Epithelial cell of proximal tubule (primary cell): ENCODE measurements at places on chromosomes 2 and 18. TPM values are rescaled to one million over a fixed set of nuclear protein-coding genes. Genes with fewer than 3 reads are reported as not detected.

DNA sequence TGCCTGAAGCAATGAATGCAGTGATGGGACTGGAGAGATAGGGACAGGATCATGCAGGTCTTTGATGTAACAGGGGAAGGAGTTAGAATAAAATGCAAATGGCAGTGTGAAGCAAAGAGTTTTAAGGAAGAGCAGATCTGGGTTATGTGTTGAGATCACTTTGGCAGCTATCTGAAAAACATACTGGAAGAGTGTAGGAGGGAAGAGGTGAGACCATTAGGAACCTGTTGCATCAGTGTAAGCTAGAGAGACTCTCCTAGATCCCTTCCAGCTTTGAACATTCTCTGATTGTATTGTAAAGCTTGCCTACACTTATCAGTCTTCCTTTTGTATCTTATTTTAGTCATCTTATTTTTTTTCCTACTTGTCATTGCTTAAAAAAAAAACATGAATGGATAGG, 10.5 kb downstream of the ACVR2A start:
- DNase-seq = no peak

Gene PDE11A
- total RNA-seq = 0.87 and 1.2 TPM in 2 replicates

Gene ADD2
- 21.3 and 23.0 TPM in 2 replicates for total RNA-seq

DNA sequence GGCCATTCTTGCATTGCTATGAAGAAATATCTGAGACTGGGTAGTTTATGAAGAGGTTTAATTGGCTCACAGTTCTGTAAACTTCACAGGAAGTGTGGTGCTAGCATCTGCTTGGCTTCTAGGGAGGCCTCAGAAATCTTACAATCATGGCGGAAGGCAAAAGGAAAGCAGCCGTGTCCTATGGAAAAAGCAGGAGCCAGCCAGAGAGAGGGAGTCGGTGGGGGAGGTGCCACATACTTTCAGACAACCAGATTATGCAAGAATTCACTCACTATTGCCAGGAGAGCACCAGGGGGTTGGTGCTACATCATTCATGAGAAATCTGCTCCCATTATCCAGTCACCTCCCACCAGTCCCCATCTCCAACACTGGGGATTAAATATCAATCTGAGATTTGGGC, 64.1 kb downstream of the CPS1 start:
- DNase-seq = no peak

Gene IL1R2
- 5.4 and 12.6 TPM in 2 replicates for total RNA-seq

- no peak for DNase-seq
These were observed 18.7 kb upstream of the LYPD6B start for GRCh38 chr2:149019768-149020167.

Gene FOXI3
- total RNA-seq = 0.17 TPM in 1 of 2 replicates, not detected in the other

DNA sequence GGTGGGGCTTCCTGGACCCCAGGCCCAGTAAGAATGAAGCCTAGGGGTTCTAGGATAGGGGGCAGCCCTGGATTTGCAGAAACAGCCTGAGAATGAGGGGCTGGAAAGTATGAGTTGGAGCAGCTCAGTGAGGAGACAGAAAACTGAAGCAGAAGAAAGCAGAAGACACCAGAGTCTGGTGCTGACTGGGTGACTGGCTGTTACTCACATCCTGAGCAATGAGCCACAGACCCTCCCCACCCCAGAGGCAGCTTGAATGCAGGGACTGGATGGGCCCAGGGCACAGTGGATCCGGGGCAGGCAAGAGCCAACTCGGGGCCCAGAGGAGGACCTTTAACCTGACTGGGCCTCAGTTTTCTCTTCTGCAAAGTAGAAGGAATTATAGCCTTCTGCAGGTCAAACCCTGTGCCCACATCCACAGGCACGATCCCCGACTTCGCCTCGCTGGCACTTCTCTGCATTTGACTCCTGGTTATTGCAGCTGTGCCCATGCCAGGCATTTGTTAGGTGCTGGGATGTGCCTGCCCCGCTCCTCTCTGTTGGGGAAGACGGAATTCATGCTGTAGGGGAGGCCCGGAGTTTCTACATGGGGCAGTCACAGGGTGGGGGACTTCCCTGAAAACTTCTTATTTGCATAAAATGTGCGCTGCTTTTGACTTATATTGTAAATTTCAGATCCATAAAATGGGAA, 8.5 kb downstream of the STEAP3 start:
- DNase-seq = no peak

DNA sequence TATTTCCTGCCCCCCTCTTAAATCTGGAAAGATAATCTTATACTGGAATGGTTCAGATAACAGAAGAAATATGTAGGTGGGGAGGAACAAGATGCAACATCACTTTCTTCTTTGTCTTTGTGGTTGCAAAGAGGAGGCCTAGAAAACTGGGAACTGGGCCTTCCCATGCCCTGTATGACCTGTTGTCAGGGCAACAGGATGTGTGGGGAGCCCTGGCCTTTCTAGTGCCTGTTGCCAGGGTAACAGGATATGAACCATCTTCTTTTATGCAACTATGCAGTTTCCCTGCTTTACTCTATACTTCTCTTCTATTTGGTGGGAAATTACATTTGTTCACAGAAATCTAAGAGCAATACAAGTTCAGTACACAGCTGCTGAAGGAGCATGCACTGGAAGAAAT, 79.8 kb upstream of the PDE1A start:
- no peak for DNase-seq

GRCh38 chr2:43019536-43020183, 206.7 kb downstream of the ZFP36L2 start:
- no peak for DNase-seq

Gene VAMP5
- total RNA-seq = 25.0 and 28.9 TPM in 2 replicates

DNA sequence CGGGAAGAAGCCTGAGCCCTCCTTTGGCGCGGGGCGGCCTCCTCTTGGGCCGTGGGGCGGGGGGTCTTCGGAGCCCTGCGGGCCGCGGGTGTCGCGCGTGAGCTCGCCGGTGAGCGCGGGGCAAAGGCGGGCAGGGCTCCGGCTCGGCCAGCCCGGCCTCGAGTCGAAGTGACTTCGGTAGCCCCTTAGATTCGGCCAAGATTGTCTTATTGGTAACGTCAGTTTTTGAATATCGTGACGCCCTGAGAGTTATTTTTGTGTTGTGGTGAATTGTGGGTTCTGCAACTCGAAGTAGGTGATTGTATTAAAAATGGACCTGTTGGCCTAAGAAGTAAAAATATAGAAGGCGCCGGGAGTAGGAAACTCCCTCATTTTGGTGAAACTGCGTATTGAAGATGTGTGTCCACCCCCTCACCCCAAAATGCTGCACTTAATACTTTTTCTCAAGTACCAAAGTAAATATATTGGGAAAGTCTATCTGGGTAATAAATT, 669 bp downstream of the MARCHF7 start:
- DNase-seq = no peak

Gene ATP6V1B1
- 0.81 TPM in 1 of 2 replicates, not detected in the other for total RNA-seq

GRCh38 chr2:61149074-61149473, 12.9 kb upstream of the C2orf74 start:
- DNase-seq = no peak

DNA sequence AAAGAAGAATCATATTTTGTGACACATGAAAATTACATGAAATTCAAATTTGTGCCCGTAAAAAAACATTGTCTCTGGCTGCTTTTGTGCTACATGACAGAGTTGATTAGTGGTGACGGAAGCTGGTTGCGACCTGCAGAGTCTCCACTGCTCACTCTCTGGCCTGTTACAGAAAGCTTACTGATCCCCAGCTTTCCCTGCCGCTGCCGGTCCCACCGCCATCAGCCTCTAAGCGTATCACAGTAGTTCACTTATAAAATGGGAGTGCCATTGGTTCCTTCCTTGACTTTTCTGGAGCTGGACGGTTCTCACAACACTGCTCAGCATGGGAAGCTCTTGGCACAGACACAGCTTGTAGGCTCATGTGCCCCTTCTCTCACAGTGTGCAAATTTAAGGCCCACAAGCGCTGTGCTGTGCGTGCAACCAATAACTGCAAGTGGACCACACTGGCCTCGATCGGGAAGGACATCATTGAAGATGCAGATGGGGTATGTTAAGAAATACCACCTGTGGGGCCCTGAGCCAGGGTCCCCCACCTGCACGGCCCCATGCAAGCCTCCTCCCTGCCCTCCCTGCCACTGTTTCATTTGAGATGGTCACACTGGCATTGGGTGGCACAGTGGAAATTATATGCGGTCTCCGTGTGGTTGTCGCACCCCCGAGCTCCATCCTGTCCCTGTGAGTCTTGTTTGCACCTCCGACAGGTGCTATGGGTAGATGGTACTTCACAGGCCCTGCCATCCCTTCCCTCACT, 81.3 kb downstream of the DGKD start:
- DNase-seq = no peak

GRCh38 chr2:233999182-233999581, 51.3 kb upstream of the SPP2 start:
- no peak for DNase-seq

Gene ERFE
- total RNA-seq = 9.8 and 86.8 TPM in 2 replicates

Gene EPB41L3
- 51.1 and 79.6 TPM in 2 replicates for total RNA-seq

- DNase-seq = no peak
These were observed 43.6 kb downstream of the MAP3K20 start for GRCh38 chr2:173119069-173119807.

- DNase-seq = no peak
These were observed 197.5 kb upstream of the SKOR2 start for GRCh38 chr18:47448956-47449355.

- no peak for DNase-seq
These were observed 101.0 kb downstream of the VIT start for GRCh38 chr2:36797324-36798070.

DNA sequence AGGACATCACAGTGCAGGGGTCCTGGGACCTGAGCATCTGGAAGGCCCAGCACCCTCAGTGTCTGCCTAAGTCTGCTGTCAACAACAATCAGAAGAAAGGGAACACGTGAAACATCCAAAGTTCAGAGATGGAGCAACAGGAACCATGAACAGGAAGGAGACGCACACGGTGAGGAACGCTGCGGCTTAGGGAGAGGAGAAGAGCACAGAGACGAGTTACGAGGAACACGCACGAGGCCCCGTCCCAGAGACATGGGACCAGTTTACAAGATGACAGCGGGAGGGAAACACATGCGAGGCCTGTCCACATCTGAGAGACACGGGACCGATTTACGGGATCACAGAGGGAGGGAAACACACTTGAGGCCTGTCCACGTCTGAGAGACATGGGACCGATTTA, 2.9 kb upstream of the KCNG2 start:
- no peak for DNase-seq

- no peak for DNase-seq
These were observed 366.8 kb upstream of the SALL3 start for GRCh38 chr18:78612801-78613200.

Gene PTMA
- 1,797 and 2,011 TPM in 2 replicates for total RNA-seq

DNA sequence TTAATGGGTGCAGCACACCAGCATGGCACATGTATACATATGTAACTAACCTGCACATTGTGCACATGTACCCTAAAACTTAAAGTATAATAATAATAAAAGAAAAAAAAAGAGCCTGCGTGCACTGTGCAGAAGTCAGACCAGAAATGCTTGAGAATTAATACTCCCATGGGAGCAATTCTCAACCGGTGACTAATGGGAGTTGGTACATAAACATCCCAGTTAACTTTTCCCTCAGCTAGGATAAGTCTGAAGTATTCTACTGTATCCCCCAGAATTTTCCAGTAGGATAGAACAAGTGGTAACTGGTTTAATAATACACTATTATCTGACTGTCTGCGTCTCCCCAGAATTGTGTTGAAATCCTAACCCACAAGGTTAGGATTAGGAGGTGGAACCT, 113.6 kb upstream of the COL5A2 start:
- no peak for DNase-seq

- DNase-seq = no peak
These were observed 70.2 kb downstream of the CDCA7 start for GRCh38 chr2:173424886-173425285.

- DNase-seq = no peak
These were observed 104.2 kb upstream of the RND3 start for GRCh38 chr2:150591496-150592285.

DNA sequence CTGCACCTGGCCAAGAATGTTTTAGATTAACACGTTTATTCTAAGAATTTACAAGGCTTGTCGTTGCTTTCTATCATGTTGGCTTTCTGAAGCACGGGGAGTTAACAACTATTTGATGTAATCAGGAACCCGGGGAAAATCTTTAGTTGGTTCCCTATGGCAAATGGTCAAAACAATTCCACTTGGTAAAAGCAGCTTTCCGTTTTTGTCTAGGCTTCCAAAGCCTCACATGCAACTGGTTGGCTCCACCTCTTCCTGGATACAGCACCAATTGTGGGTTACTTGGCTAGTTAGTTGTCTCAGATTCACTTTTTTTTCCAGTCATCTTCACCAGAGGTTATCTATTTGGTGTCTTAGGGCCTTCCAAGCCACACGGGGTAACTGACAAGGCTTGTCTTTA, 2.8 kb downstream of the COLEC12 start:
- no peak for DNase-seq

Gene DOK6
- total RNA-seq = 0.06 and 0.07 TPM in 2 replicates

Gene TBR1
- not detected in 2 replicates for total RNA-seq

- no peak for DNase-seq
These were observed 12.6 kb upstream of the TMX3 start for GRCh38 chr18:68727506-68727905.

DNA sequence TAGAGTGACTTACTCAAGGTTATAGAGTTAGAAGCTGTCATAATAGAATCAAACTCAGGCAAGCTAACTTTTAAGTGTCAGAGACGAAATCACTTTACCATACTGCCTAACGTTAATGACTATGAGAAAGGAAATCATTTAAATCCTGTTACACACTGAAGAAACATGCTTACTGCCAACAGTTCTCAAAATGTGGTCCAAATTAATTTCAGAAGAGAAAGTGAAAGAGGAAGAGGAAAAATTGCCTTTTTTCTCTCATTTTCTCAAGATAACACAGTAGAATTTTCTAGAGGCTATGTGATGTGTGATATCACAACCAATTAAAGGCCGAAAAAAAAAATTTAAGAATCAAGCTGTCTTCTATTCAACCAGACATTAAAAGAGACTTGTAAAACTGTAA, 1362.7 kb upstream of the CHAC2 start:
- DNase-seq = no peak

Gene TM4SF20
- total RNA-seq = not detected in 2 replicates

- no peak for DNase-seq
These were observed 77.6 kb downstream of the MAP4K4 start for GRCh38 chr2:101775092-101775491.

GRCh38 chr2:204542982-204543608, 2.2 kb upstream of the PARD3B start:
- no peak for DNase-seq

GRCh38 chr2:152254486-152254885, 78.9 kb upstream of the STAM2 start:
- DNase-seq = no peak

Gene TUBB8B
- total RNA-seq = not detected in 2 replicates

- DNase-seq = no peak
These were observed 103.3 kb downstream of the MDH1 start for GRCh38 chr2:63692002-63692606.

DNA sequence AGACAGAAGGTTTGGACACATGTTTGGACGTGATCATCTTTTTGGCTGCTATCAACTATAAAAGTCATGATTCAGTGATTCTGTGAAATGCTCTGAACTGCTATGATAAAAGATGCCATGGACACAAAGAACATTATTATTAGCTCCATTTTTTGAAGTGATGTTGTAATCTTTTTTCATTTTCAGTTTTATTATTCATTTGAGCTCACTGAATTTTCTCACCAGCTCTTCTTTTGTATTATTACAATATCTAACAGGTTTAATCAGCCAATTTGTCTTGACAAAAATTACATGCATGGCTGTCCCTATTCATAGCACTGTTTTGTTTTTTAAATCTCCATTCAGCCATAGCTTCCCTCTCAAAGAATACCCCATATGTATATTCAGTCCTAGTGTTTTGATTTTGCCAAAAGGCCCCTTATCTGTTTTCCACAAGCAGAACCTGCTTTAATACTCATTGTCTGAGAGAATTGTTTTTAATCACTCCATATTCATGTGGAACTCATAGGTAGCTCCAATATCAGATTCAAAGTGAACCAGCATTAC, 314.0 kb upstream of the FAM98A start:
- no peak for DNase-seq
